Left lung (tissue), 14 donors: ENCODE measurements at places on chromosomes 12 and 14.
A peak's percentile ranks its signal among the peaks of the same experiment; 100 is the strongest.

DNA sequence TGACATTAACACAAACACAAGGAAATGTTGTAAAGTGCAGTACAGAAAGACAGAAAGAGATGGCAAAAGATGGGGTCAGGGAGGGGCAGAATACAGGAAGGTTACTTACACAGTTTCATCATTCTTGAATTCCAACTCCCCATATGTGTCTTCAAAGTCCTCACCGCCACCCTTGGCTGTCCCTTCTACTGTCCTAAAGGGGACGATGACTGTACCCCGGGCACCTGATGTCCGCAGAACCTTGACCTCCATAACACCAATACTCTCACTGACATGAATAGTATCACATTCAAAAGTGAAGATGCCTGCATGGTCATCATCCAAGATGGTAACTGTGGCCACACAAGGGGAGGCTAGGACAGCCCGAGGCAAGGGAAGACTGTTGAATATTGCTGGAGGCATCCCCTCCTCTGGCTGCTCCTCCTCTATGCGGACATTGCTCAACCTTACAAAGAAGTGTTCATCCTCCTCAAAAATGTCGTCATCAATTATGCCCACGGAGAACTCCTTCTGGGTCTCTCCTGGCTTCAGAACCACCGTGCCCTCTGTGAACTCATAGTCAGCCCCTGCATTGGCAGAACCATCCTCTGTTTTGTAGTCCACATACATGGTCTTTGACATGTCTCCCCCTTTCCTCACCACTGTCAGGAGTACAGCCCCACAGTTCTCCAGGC is 22.1 kb downstream of the SLC8A3 start:
- no peak overlapping the region for H3K4me3 ChIP-seq
- H3K36me3 ChIP-seq, result no peaks in the 10 kb centered on the region
- no peak for DNase-seq
- no peak overlapping the region for H3K27ac ChIP-seq
- H3K27me3 ChIP-seq, result no peaks in the 10 kb centered on the region

DNA sequence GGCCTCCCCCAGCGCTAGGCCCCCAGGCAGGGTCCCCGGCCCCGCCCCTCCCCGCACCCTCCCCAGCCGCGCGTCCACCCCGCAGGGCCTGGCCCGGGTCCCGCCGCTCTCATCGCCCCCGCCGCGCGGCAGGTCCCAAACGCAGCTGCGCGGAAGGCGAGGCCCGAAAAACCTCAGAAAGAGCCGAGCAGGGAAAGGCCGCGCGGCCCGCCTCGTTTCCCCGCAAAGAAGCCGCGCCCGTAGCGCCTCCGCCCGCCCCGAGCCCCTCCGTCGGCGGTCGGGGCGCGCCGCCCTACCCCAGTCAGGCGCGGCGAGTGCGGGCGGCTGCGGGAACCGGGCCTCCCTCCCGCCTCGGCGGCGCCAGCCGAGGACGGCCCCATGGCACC is 324 bp downstream of the POLE start:
- H3K4me3 ChIP-seq, result peak overlapping the region; percentile 65
- H3K27ac ChIP-seq, result peak overlapping the region; percentile 33
- H3K4me1 ChIP-seq, result peaks cover 5% of the 10 kb centered on the region
- no peaks in the 10 kb centered on the region for H3K36me3 ChIP-seq

GRCh38 chr12:92340441-92341064 is 194.9 kb upstream of the BTG1 start:
- no peak for DNase-seq
- H3K4me3 ChIP-seq, result no peak overlapping the region
- no peaks in the 10 kb centered on the region for H3K27me3 ChIP-seq
- no peak overlapping the region for H3K27ac ChIP-seq
- H3K36me3 ChIP-seq, result no peaks in the 10 kb centered on the region
- peaks cover 3% of the 10 kb centered on the region for H3K4me1 ChIP-seq

DNA sequence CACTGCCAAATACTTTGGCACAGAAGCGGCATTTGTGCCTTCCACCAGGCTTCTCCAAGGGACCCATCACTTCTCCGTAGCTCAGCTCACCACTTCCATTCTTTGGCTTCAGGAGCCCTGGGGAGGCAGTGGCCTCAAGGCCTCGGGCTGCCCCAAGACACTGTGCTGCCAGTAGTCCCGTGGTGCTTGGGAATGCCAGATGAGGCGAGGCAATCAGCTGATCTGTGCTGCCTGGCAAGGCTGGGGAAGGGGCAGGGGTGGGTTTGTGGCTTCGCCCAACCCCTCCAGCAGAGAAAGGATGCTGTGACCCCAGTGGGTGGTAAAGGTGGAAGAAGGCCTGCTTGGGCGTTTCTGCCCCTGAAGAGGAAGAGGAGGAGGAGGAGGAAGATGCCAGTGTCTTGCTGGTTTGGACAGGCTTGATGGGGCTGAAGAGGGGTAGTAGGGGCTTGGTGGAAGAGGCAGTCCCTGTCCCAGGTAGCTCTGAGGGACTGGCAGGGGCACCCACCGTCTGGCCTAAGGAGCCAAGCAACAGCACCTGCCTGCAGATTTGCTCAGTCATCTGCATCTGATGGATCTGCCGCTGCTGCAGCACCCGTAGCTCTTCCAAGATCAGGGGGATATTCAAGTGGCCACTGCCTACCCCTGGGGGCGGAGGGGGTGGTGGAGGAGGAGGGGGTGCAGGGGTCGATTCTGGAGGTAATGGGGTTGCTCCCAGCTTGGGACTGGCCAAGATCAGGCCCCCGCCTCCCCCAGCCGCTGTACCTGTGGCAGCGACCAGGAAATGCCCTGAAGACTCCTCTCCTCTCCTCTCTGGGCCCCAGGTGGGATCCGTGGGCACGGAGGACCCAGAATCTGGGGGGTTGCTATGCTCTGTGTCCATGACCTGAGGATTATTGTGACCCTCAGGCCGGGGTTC is 1.3 kb downstream of the SALL2 start:
- H3K36me3 ChIP-seq, result no peaks in the 10 kb centered on the region
- no peak overlapping the region for H3K27ac ChIP-seq
- no peaks in the 10 kb centered on the region for H3K27me3 ChIP-seq

GRCh38 chr14:94631050-94631449 is 18.9 kb downstream of the SERPINA3 start:
- DNase-seq, result no peak
- no peaks in the 10 kb centered on the region for H3K27me3 ChIP-seq
- no peaks in the 10 kb centered on the region for H3K36me3 ChIP-seq

- H3K36me3 ChIP-seq, result no peaks in the 10 kb centered on the region
- no peak overlapping the region for H3K27ac ChIP-seq
- H3K4me3 ChIP-seq, result no peak overlapping the region
- no peak for DNase-seq
- no peaks in the 10 kb centered on the region for H3K27me3 ChIP-seq
These were observed 80.6 kb downstream of the PRKD1 start for GRCh38 chr14:29847056-29847380.

- H3K4me3 ChIP-seq, result no peak overlapping the region
- no peak for DNase-seq
- peaks cover 83% of the 10 kb centered on the region for H3K27me3 ChIP-seq
- H3K27ac ChIP-seq, result no peak overlapping the region
- no peaks in the 10 kb centered on the region for H3K36me3 ChIP-seq
- H3K4me1 ChIP-seq, result no peaks in the 10 kb centered on the region
These were observed 33.4 kb upstream of the CISTR start for GRCh38 chr12:53785161-53785560.
